Omental fat pad (tissue), 4 donors: ENCODE measurements at places on chromosomes 2 and 18.

GRCh38 chr2:138794724-138795123, 14.5 kb upstream of the NXPH2 start:
- DNase-seq = no peak

GRCh38 chr2:118614841-118615271, 232.6 kb downstream of the EN1 start:
- DNase-seq = no peak

- no peak for DNase-seq
Measured at GRCh38 chr2:132651115-132652045, 18.6 kb downstream of the LYPD1 start.

DNA sequence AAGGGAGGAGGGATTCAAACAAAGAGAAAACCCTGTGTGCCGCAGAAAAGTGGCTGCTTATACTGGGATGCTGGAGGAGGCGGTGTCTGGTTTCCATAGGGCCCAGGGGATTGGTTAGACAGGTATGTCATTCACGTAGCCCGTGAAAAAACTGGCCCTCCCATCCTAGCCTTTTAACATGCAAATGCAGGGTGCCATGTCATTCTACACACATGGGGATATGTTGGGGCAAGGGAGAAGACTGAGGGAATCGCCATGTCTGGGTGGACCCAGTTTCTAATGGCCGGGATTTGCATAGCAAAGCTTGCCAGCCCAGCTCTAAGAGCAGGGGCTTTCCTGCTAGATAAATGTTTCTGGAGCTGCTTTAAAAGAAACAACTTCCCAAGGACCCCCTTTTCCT, 8.2 kb upstream of the RNU2-63P start:
- DNase-seq = no peak

DNA sequence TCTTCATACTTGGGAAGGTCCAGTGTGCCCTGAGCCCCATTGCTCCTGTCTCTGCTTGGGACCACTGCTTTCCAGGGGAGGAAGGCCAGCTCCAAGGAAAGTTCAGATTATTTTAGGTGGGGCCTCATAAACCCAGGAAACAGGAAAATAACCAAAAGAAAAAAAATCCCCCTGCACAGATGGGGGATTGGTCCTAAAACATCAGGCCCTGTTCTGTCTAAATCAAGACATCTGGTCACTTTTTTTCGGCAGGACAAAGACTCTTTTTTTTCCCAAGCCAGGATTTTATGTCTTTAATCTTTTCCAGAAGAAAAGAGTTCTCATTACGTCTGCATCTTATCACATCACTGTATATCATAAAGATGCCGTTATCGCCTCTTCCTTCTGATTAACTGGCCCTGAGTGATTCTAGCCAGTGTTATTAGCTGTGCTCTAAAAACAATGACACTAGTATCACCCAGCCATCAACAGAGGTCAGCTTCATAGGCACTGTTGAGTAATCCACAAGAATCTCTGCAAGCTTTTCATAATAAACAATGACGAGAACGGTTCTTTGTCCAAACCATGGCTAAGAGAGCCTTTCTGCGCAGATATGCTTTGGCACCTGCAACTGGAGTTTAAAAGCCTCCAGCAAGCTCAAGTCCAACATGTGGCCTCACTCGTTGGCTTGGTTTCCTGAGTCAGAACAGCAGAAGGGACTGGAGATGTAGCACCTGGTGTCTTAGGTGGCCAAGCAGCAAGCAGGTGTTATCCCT, 138.2 kb downstream of the VAPA start:
- DNase-seq = no peak

GRCh38 chr18:62715759-62716615, 646 bp downstream of the PHLPP1 start:
- DNase-seq = no peak

- no peak for DNase-seq
Measured at GRCh38 chr2:228545748-228546145, 364.3 kb upstream of the SPHKAP start.

- DNase-seq = no peak
Measured at GRCh38 chr2:74566754-74567085, 12.2 kb downstream of the DOK1 start.

GRCh38 chr18:6414723-6415417, at the start of gene L3MBTL4:
Gene L3MBTL4 (minus strand): TSS chr18:6414911. CDS start chr18:6311625, 103,286 bp downstream.
- DNase-seq = peak; percentile 29

- no peak for DNase-seq
Measured at GRCh38 chr18:11251229-11251890, 102.0 kb upstream of the PIEZO2 start.

DNA sequence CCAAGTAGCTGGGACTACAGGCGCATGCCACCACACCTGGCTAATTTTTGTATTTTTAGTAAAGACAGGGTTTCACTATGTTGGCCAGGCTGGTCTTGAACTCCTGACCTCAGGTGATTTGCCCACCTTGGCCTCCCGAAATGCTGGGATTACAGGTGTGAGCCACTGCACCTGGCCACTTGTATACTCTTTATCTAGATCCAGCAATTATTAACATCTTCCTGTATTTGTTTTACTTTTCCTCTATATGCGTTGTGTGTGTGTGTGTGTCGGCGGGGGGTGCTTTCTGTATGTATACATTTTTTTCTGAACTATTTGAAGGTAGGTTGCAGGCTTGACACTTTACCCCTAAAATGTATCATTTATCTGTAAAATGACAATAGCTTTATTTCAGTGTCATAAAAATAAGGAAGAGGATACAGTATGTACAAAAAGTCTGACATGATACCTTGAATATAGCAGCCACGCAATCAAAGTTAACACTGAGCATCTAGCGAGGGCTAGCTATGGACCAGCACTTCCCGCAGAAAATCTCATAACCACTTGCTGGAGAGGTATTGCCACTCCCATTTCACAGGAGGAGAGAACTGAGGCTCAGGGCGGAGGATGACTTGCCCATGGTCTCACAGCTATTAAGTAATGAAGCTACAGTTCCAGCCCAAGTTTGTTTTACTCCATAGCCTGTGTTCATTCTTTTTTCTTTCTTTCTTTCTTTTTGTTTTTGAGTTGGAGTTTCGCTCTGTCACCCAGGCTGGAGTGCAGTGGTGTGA, 251.3 kb downstream of the MYCN start:
- DNase-seq = no peak

DNA sequence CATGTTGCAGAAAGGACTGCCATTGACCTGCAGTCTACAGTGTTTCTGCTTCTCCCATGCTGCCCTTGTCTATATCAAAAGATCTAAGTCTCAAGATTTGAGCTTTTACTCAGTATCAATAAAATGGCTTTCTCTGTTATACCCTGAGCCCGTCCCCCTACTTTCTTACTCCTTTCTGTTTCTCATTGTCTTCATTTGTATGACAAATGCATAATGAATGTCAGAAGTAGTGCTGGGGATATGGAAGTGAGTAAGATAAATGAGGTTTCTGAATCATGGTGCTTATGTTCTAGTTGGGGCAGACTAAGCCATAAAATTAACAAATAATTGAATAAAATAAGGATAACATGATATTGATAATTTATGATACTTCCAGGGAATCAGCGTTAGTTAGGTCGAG, 128.6 kb downstream of the PARD3B start:
- no peak for DNase-seq

- no peak for DNase-seq
Measured at GRCh38 chr18:32122039-32122438, 30.4 kb downstream of the RNF138 start.

DNA sequence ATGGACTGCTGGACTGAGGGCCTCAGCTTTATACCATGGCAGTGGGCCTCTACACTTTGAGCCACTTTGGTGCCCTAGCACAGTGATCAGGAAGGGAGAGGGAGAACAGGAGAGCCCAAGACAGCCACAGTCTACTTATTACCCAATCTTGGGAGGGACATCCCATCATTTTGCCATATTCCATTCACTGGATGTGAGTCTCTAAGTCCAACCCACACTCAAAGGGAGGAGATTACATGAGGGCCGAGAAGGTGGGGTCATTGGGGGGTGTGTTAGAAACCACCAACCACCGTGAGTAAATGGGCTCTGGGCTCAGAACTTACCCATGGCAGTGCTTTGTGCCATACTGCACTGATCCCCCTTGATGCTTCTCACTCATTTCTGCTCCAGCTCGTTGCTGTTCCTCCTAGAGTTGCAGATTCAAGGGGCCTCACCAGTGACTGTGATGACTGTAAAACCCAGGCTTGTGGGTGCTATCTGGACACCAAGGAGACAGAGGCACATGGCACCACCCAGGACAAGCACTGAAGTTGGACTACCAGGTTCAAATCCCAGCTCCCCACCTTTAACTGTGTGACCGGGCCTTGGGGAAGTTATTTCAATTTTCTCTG, 97.6 kb upstream of the RAB6C start:
- DNase-seq = no peak

DNA sequence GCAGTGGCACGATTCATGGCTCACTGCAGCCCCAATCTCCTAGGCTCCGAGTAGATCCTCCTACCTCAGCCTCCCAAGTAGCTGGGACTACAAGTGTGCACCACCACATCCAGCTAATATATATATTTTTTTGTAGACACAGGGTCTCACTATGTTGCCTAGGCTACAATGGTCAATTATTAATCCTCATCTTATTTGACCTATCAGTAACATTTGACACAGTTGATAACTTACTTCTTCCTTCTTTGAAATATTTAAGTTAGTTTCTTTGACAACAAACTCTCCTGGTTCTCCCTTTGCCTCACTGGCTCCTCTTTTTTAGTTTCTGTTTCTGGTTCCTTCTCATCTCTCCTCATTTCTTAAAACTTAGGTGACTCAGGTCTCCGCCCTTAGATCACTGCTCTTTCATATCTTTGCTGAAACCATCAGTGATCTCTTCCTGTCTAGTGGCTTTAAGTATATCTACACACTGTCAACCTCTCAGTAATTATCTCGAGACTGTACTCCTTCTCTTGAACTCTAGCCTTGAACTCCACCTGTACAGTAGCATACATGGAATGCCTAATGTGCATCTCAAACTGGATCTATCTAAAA, 11.5 kb downstream of the PGAP1 start:
- DNase-seq = no peak

DNA sequence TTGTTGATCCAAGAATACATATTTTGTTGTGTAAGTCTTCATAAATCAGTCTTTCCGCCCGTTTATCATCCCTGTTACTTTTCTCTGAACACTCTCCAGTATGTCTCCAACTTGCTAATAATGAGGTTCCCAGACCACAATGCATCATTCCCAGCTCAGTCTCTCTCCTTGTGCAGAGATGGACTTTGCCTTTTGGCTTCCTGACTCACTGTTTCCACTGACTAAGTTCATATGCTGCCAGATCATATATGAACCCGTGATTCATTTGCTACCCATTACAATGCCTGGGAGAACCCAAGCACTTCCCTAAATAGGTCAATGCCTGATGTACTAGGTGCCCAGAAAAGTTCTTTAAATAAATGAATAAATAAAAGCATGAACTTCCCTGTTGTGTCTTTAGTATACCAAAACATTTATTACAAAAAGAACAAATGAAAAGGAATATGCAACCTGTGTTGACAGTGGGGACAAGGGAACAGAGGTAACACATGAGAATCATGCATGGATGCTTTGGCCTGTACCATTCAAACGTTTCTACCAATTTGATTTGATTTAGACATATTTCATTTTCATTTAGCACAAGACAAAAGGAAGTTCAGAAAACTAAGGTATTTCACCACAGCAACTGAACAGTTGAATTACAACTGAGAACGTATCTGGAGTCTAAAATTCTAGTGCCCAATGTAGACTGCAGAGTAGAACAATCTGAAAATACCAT, 215.4 kb upstream of the HNRNPA3 start:
- DNase-seq = no peak

- no peak for DNase-seq
Measured at GRCh38 chr2:12073217-12073852, 326.9 kb downstream of the LPIN1 start.

DNA sequence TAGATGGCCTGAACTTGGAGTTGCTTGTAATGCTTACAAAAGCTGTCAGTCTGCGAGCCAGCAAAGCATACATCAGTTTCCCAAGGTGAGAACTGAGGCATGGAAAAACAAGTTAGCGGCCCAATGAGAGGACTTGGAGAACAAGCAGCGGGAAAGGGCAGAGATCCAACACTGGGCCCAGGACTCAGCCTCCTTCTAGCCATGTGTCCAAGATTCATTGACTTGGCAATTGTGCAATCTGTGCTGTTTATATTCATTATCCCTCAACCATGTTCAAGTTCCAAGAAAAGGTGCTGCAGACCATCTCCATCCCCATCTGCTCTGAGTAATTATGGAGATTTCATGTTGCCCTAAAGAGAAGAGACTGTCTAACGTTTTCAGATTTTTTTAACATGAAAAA, 187.4 kb downstream of the ALK start:
- DNase-seq = no peak

GRCh38 chr2:177164131-177164530, 48.5 kb upstream of the HNRNPA3 start:
- DNase-seq = no peak

DNA sequence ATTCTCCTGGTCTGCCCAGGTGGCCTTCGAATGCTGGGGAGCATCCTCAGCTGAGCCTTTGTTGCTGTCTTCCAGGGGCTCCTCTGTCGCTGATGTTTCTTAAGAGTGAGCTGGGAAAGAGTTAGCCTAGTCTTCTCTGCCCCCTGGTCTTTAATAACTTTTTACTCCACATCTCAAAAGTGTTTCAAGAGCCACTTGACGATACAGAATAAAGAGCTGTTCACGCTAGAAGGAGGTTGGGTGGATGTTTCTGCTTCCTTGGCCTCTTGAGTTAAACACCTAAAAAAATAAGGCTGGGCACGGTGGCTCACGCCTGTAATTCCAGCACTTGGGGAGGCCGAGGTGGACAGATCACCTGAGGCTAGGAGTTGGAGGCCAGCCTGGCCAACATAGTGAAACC, 2.8 kb upstream of the BUB1 start:
- DNase-seq = no peak

GRCh38 chr2:157784169-157784822, 91.8 kb downstream of the ACVR1 start:
- no peak for DNase-seq

DNA sequence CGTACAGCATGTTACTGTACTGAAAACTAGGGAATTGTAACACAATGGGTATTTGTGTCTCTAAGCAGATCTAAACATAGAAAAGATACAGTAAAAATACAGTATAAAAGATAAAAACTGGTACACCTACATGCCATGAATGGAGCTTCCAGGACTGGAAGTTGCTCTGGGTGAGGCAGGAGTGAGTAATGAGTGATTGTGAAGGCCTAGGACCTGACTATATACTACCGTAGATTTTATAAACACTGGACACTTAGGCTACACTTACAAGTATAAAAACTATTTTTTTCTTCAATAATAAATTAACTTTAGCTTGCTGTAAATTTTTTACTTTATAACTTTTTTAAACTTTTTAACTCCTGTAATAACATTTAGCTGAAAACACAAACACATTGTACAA, 324.4 kb upstream of the TNP1 start:
- DNase-seq = no peak

- peak; percentile 25 for DNase-seq
Measured at GRCh38 chr2:25822190-25823117, 55.8 kb downstream of the ASXL2 start.

- no peak for DNase-seq
Measured at GRCh38 chr2:166960702-166961270, 72.5 kb downstream of the XIRP2 start.

GRCh38 chr2:151808258-151809072, 19.8 kb downstream of the ARL5A start:
- DNase-seq = no peak
